ENCODE measurements at places on chromosomes 2 and 18. TPM values are rescaled to one million over a fixed set of nuclear protein-coding genes. Genes with fewer than 3 reads are reported as not detected.

CDH7 gene
- total RNA-seq: not detected

LIPG gene
- 0.68 TPM for total RNA-seq

DNA sequence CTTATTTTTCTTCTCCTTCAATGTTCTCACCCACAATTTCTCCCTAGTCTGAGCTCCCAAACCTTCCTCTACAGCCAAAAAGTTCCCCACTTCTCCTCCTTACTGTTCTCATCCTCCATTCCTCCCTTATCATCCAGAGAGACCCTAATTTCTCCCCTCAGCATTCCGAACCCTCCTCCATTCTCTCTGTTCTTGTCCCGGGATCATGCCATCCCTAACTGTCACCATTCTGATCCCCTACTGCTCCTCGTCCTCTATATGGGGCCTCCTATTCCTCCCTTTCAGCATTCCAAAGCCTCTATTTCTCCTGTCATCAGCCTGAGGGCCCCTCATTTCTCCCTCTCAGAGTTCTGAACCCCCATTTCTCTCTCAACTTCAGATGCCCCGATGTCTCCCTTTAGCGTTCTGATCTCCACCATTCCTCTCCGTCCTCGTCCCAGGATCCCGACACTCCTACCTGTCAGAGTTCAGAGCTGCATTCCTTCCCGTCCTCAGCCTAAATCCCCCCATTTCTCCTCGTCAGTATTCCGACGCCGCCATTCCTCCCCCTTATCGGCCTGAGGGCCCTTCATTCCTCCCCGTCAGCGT, 522 bp downstream of the MBD1 start:
- H3K4me3 ChIP-seq: peak overlapping the region; percentile 98
- H3K4me1 ChIP-seq: peaks cover 12% of the 10 kb centered on the region
- H3K27me3 ChIP-seq: no peaks in the 10 kb centered on the region
- no peak for DNase-seq

DNA sequence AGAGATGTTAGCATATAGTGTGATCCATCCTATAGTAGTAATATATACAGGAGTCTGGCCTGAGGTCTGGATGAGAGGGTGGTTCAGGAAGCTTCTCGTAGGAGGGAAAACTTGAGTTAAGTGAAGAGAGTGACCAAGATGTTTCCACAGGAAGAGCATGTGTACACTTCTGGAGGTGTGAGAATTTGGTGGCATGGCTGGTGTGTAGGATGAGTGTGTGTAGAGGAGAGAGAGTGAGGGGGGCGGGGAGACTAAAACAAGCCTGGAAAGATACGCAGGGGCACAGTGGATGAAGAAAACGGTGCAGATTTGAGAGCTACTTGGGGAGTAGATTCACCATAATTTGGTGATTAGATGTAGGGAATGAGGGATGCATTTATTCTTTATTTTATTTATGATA, 43.5 kb upstream of the CTLA4 start:
- no peak overlapping the region for H3K4me3 ChIP-seq
- no peak for DNase-seq
- no peaks in the 10 kb centered on the region for H3K36me3 ChIP-seq
- no peaks in the 10 kb centered on the region for H3K27me3 ChIP-seq

DNA sequence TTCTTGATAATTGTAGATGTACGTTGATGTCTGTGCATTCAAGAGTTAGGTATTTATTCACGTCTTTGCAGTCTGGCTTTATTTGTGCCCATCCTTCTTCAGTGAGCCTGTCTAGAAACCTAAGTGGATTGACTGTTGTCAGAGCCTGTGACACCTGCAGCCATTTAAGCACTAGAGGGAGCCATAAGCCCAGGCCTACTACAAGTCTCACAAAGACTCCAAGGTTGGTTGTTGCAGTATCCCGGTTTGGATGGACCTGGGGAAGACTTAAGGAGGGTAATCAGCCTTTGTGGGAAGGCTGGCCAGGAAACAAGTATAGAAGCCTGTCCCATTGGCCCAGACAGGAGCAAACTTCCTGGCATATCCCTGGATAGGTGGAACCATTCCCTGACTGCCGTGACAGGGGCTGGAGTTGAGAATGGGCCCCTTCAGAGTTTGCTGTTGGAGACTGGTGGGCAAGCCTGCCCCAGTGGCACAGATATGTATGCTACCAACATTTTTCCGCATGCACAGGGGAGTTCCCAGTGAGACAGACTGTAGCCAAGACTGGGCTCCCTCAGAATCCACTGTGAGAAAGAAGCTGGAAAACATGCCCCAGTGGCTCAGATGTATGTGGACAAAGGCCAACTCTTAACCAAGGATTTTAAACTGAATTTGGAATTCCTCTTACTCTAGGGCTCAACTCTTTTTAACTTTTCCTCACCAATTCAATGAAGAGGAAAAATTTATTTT, 9.3 kb upstream of the LRRC30 start:
- no peaks in the 10 kb centered on the region for H3K27me3 ChIP-seq
- no peak overlapping the region for H3K27ac ChIP-seq
- DNase-seq: peak; percentile 55
- no peaks in the 10 kb centered on the region for H3K4me1 ChIP-seq
- H3K4me3 ChIP-seq: no peak overlapping the region

- H3K36me3 ChIP-seq: no peaks in the 10 kb centered on the region
- H3K27ac ChIP-seq: peak overlapping the region; percentile 59
- no peak for DNase-seq
- H3K27me3 ChIP-seq: no peaks in the 10 kb centered on the region
Observed at GRCh38 chr2:69253611-69254301, 133.3 kb downstream of the GFPT1 start.

GRCh38 chr2:37588316-37588777, 83.1 kb downstream of the CDC42EP3 start:
- peaks cover 38% of the 10 kb centered on the region for H3K4me1 ChIP-seq
- H3K27ac ChIP-seq: no peak overlapping the region
- H3K36me3 ChIP-seq: no peaks in the 10 kb centered on the region
- H3K4me3 ChIP-seq: no peak overlapping the region
- DNase-seq: no peak

- H3K36me3 ChIP-seq: no peaks in the 10 kb centered on the region
- H3K27me3 ChIP-seq: no peaks in the 10 kb centered on the region
- H3K4me3 ChIP-seq: no peak overlapping the region
Observed at GRCh38 chr2:101480764-101481163, 5.9 kb upstream of the RFX8 start.

DNA sequence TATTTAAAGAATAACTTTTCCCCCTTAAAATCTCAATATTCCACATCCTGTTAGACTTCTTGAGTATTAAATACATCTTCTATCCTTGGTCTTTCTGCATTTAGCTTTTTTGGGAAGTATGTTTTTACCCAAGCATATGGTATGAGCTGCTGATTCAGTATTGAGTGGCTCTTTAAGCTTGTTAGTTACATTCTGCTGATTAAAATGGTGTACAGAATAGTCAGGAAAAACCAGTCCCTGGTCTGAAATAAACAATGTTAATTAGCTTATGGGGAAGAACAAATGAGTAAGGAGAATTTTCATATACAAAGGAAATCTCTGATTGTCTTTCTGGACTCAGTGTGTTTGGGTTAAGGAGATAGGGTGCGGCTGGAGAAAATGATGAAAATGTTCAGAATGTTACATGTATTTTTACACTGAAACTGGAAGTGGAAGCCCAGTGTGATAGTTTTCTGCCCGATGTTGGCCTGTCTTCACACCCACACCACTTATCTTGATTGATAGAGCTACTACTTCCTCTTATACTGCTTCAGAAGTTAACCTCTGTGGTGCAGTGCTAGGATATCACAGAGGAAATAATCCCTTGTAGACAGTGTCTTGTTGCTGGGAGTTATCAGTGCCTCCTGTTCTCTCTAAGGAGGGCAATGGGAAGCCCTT, 84.0 kb downstream of the MSH2 start:
- no peaks in the 10 kb centered on the region for H3K36me3 ChIP-seq
- no peak for DNase-seq
- no peak overlapping the region for H3K4me3 ChIP-seq
- H3K4me1 ChIP-seq: no peaks in the 10 kb centered on the region
- H3K27me3 ChIP-seq: no peaks in the 10 kb centered on the region

GRCh38 chr2:143026411-143027054, 102.7 kb upstream of the ARHGAP15 start:
- H3K36me3 ChIP-seq: no peaks in the 10 kb centered on the region
- no peaks in the 10 kb centered on the region for H3K4me1 ChIP-seq
- DNase-seq: peak; percentile 10
- H3K27ac ChIP-seq: no peak overlapping the region
- H3K4me3 ChIP-seq: no peak overlapping the region

DNA sequence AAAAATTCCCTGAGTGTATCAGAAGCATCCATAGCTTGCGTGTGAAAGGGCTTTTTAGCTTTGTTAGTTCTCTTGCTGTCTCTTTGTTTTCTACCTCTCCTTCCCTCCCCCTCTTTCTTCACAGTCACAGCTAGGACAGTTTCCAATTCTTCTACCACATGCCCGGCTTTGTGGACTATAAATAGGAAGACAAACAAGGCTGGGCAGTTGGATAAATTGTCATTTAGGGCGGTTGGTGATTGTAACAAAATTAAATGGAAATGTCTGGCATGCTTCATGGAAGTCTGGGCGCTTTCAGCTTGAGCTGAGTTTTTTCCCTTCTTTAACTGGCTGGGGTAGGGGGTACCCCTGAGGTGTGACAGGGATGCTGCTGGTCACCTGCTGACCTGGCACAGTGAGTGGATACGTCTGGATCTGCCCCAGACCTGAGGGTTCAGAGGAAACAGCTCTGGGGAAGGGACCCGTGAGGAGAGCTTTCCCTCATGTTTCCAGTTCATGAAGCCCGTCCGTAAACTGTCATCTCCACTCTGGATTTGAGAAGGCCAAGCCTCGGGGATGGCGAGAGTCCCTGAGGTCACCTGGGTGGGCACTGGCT, 29.0 kb upstream of the GIGYF2 start:
- H3K36me3 ChIP-seq: no peaks in the 10 kb centered on the region
- peaks cover 7% of the 10 kb centered on the region for H3K4me1 ChIP-seq
- no peaks in the 10 kb centered on the region for H3K27me3 ChIP-seq
- no peak overlapping the region for H3K4me3 ChIP-seq

- peaks cover 9% of the 10 kb centered on the region for H3K4me1 ChIP-seq
- no peaks in the 10 kb centered on the region for H3K36me3 ChIP-seq
- H3K4me3 ChIP-seq: no peak overlapping the region
- no peak for DNase-seq
- H3K27ac ChIP-seq: peak overlapping the region; percentile 24
- no peaks in the 10 kb centered on the region for H3K27me3 ChIP-seq
Observed at GRCh38 chr2:168583710-168584521, 127.8 kb downstream of the CERS6 start.

DNA sequence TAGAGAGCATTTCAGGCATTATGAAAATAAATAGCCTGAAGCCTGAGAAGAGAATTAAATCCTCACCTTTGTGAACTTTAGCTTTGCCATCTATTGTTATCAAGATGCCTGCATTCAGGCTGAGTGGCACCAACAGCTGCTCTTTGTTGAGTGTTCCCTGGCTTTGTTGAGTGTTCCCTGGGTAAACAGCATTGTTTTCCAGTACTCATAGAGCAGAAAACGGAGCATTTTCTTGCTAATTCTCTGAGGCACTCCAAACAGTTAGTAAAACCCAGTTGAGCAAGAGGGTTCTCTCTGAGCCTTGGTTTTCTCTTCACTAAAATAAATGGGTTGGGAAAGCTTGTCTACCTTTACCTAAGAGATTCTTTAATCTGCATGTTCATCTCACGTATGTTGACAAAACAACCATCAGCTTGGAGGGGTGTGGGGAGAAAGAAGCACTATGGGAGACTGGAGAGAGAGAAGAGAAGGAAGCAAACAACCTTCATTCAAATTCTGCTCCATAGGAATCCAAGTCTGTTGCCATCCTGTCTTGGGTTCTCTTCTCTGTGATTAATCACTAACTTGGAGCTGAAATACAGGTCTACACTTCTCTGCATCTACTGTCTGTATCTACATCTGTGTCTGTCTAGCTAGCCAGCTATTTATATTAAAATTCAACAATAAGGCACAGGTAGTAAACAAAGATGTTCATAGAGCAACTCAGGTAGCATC, 567.0 kb upstream of the SOX11 start:
- no peaks in the 10 kb centered on the region for H3K27me3 ChIP-seq
- H3K36me3 ChIP-seq: no peaks in the 10 kb centered on the region
- H3K27ac ChIP-seq: no peak overlapping the region
- no peak for DNase-seq
- H3K4me3 ChIP-seq: no peak overlapping the region
- H3K4me1 ChIP-seq: no peaks in the 10 kb centered on the region

- no peak for DNase-seq
- no peak overlapping the region for H3K4me3 ChIP-seq
- H3K27ac ChIP-seq: peak overlapping the region; percentile 64
- H3K36me3 ChIP-seq: no peaks in the 10 kb centered on the region
- H3K27me3 ChIP-seq: no peaks in the 10 kb centered on the region
- peaks cover 3% of the 10 kb centered on the region for H3K4me1 ChIP-seq
Observed at GRCh38 chr2:99692785-99693184, 203.0 kb upstream of the REV1 start.

DNA sequence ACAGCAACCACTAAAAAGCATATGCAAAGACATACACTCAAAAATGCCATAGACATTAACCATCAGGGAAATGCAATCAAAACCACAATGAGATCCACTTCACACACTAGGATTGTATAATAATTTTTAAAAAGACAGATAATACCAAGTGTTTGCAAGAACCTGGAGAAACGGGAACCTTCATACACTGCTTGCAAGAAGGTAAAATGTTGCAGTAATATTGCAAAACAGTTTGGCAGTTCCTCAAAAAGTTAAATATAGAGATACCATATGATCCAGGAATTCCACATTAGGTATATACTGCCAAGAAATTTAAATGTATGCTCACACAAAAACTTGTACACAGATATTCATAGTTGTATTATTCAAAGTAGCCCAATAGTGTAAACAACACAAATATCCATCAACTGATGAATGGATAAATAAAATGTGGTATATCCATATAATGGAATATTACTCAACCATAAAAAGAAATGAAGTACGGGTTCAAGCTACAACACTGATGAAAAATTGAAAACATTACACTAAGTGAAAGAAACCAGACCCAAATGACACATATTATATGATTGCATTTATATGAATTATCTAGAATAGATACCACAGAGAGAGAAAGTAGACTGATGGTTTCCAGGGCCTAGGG, 14.7 kb upstream of the CHMP3 start:
- no peak for DNase-seq
- no peak overlapping the region for H3K27ac ChIP-seq
- H3K27me3 ChIP-seq: no peaks in the 10 kb centered on the region
- no peaks in the 10 kb centered on the region for H3K36me3 ChIP-seq
- H3K4me3 ChIP-seq: no peak overlapping the region
- H3K4me1 ChIP-seq: no peaks in the 10 kb centered on the region

DNA sequence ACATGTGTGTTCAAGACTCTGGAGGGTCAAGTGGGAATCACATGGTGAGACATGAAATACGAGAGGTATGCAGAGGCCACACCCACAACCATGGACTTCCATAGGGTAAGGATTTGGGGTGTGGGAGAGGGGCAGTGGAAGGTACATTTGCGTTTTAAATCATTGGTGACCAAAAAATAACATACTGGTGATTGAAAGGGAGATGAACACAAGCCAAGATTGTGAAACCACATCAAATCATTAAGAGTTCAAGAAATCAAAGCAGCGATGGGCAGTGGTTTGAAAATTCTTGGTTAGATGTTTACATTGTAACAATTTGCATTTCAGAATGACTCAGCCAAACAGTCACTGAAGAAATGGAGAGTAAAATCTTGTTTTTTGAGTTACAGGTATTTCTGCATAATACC, 1.9 kb upstream of the CABYR start:
- no peak overlapping the region for H3K27ac ChIP-seq
- H3K36me3 ChIP-seq: peaks cover 12% of the 10 kb centered on the region
- no peak for DNase-seq
- H3K27me3 ChIP-seq: no peaks in the 10 kb centered on the region

- H3K27ac ChIP-seq: no peak overlapping the region
- no peak for DNase-seq
- H3K36me3 ChIP-seq: no peaks in the 10 kb centered on the region
- H3K4me1 ChIP-seq: no peaks in the 10 kb centered on the region
Observed at GRCh38 chr2:16302431-16303272, 362.3 kb downstream of the MYCN start.

Measured in heart right ventricle (tissue), 16 donors.